ENCODE measurements at places on chromosomes 12 and 14.
A peak's percentile ranks its signal among the peaks of the same experiment; 100 is the strongest.

DNA sequence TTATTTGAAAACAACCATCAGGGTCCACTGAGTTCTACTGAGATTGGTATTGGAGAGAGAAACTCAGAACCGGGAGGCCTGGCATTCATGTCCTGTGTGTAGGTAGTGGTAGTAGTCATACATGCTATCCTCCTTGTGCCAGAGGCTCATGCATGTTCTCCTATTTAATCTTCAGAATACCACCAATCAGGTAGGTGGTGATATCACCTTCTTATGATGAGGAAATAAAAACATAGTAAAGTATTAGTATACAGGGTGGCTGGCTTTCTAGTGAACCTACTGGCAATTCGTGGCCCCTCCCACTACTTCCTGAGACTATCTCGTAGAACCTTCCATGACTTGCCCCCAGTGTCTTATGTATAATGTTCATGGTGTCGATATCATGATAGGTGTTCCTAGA, 40.5 kb upstream of the EID3 start:
- no peak for DNase-seq

GRCh38 chr12:8057839-8058238, 8.3 kb downstream of the C3AR1 start:
- no peak for DNase-seq

DNA sequence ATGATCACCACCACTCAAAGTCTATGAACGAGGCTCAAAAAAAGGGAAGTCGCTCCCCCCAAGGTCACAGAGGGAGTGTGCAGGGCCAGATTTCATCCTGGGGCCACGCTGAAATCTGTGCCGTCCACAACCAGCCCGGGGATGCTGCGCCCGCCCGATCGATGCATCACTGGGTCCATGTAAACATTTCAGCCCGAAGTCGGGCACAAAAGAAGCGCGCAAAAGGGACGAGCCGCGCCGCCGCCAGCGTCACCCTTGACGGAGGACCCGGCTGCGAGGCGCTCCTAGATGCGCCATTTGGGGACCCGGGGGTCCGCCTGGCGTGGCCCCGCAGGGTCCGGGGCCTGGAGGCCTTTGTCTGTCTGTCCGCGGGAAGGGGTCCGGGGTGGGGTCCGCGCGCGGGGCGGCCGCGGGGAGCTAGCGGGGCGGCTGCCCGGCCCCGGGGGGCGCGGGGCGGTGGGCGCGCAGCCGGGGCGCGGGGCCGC, 503 bp downstream of the FBXO21 start:
- no peak for DNase-seq

GRCh38 chr14:53109105-53110041, 43.8 kb downstream of the DDHD1 start:
- no peak for DNase-seq

- DNase-seq: no peak
Measured at GRCh38 chr12:4147031-4147481, 126.5 kb upstream of the CCND2 start.

GRCh38 chr12:110694330-110694901, 5.5 kb upstream of the HVCN1 start:
- DNase-seq: no peak

GRCh38 chr12:67592228-67593011, 56.1 kb upstream of the DYRK2 start:
- DNase-seq: peak; percentile 79

DNA sequence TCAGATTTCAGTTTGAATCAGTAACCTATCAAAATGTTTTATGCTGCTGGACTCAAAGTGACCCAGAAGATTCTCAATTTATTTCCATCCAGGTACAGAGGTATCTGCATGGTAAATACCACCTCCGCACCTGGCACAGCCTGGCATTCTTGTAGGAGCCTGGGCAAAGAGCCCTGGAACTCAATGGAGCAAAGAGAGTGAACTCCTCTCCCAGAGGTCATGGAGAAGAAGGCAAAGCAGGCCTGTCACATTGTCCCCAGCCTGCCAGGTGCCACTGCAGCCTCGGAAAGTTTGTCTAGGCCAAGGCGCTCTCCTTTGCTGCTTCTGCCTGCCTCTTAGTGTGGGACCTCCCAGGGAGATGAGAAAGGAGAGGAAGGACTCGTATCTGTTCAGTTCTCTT, 319.8 kb downstream of the ZFP36L1 start:
- DNase-seq: no peak

- DNase-seq: no peak
Measured at GRCh38 chr12:92290350-92290695, 144.7 kb upstream of the BTG1 start.

DNA sequence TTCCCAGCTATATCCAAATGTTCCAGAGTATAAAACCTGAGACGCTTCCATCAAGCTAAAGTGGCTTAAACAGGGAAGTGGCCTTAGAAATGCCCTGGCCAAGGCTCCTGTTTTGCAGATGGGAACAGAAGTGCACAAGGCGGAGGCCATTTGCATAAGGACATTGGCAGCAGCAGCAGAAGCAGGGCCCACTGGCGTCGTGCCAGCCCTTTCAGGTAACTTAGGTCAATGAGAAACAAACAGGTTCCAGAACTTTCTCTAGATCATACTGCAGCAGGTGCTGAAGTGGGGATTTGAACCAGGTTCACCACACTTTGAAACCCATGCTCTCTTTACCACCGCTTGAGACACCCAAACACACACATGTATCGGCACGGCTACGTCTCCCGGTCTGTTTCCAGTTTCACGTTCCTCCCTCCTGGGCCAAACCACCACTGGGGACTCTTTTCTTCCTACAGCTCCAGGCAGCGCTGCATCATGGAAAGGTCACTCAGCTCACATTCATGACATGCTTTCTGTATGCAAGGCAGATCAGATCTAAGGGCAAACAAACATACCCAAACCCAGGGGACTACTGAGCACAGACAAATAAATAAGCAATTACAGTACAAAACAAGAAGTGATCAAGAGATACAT, 46.0 kb upstream of the PLEKHG6 start:
- no peak for DNase-seq

DNA sequence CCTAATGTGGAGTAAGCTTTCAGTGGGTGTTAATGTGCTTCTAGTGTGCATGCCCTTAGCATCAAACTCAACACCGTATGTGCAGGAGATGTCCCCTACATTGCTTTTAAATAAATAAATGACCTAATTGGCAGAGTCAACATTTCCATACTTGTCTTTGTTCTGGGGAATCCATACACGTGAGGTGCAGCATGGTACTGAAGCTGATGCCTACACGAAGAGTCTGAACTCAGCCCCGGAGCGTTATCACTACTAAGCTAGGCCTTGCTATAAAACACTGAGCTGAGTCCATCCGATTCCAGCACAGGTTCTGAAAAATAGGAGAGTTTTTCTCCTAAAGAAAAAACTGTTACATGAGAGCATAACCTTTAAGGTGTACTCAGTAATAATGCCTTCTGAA, 125.0 kb upstream of the DYRK2 start:
- DNase-seq: no peak

DNA sequence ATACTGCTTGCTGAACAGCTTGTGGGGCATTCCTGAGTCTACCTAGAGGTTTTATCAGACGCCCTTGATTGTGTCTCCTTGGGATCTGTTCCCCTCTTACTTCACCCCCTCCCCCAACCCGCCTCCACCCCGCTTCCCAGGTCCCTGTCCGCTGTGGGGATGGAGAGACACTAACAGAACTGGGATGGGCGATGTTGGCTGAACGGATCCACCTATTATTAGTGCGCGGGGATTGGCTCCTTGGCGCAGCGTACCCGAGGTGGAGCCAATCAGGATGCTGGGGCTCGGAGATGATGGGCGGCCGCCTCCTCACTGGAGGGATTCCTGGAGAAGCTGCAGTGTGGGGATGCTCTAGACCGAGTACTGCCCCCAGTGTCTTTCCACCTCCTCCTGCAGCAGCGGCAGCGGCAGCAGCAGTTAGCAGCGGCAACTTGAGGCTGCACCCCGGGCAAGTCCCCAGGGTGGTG, at the start of gene SYT1:
Gene SYT1, plus strand, starts transcription at position 372 of the 467 bp plus-strand sequence.
- peak; percentile 76 for DNase-seq

DNA sequence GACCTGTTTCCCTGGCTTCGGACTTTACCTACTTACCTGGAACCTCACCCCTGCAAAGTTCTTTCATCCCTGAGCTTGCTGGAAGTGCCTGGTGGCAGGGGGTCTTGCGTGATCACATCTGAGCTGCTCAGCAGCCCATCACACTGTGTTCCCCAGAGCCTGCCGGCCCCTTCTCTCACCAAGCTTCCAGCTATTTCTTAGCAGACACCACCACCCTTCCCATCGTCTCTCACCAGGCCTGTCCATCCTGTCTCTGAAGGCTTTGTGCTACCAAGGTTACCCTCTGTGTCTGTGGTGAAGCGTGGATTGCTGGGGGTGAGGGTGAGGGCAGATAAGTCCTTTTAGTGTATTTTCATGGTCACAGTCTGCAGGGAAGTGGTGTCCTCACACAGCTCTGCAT, 78.8 kb upstream of the NRXN3 start:
- no peak for DNase-seq

GRCh38 chr14:79363291-79363690, 848.0 kb downstream of the DIO2 start:
- no peak for DNase-seq

- no peak for DNase-seq
Measured at GRCh38 chr14:106556665-106557289, 1030.4 kb downstream of the TMEM121 start.

DNA sequence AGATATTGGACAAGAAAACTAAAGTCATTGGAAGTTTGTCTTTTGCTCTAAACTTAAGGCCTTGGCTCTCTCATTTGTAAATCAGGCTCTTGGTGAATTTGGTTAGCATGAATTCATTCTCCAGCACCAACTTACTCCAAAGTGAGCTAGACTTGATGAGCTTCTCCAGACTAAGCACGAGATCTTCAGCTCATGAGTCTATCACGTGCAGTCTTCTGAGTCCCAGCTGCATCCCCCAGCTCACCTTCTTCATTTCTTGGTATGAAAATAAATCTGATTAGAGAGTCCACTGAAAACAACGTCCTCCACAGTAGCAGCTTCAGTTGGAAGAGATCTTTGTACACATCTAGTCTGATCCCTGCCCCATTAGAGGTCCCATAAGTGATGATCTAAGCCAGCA, 52.5 kb upstream of the DDX11 start:
- no peak for DNase-seq

GRCh38 chr14:52091928-52092327, 23.1 kb upstream of the NID2 start:
- DNase-seq: no peak

DNA sequence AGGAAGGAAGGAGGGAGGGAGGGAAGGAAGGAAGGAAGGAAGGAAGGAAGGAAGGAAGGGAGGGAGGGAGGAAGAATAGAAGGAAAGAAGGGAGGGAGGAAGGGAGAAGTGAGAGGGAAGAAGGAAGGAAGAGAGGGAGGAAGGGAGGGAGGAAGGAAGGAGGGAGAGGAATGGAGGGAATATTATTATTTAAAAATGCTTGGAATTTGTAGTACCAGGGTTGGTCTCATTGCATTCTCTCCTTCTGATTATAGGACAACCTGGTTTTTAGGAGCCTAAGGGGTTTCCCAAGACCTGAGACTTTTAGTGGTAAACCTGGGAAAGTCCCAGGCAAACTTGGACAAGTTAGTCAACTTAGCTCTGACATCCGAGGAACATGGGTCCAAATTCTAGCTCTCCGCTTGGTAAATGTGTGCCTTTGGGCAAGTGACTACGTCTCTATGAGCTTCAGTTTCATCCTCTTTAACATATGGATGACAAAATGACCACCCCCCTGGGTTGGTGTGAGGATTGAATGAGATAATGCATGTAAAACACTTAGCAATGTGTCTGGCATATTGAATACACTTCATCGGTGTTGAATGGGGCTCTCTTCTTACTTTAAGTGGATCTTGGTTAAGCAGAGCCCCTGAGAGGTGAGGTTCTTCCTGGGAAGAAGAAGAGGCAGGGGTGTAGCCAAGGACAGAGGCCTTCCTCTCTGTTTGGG, 690.7 kb upstream of the TBX3 start:
- DNase-seq: no peak

DNA sequence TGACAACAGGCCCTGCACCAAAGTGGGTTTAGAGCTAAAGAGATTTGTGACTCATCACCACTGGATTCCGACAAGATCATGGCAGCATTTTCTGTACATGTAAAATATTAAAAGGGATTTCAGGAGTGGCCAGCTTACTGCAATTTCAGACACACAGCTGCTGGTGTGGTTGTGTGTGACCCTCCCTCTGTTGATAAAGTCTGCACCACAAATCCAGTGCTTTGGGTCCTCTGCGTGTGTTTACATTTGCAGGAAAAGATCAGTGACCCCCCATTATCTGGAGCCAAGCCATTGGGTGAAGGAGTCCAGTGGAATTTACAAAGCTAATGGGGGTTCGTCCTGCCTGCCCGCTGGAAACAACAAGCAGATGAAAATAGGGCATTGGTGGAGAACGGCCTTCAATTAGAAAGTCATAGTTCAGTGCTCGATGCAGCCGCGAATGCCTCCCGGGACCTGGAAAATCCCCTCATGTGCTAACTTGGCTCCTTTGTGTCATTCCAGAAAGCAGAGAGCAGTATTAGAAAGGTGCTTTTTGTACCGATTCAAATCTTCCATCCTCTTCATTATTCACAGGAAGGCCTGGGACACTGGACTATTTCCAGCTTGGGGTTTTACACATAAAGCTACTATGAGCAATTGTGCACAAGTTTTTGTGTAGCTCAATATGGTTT, 188.5 kb upstream of the TMEM132C start:
- no peak for DNase-seq

GRCh38 chr14:34165847-34166350, 215.0 kb upstream of the EGLN3 start:
- DNase-seq: no peak

DNA sequence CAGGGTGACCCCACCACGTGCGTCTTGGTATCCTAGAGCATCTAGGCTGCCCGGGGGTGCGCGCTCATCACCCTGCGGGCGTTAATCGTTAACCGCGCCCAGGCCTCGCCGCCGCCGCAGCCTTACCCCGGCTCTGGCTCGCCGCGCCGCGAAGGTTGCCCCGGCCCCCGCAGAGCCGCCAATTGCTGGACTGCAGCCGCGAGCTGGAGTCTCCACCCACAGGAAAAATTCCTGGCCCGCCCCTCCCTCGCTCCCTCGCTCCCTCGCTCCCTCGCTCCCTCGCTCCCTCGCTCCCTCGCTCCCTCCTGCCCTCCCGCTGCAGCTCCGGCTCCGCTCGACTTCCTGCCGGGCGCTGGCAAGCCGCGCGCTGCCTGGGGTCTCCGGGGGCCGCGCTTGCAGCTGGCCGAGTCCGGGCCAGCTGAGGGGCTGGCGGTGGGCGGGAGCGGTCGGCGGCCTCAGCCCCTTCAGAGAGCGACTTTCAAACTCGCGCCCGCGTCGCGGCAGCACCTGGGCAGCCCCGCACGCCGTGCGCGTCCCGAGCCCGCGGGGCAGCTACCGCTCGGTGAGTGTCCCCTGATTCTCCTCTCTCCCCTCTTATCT, at the start of gene PLEKHG3:
Gene PLEKHG3, plus strand, starts transcription at position 282 of the 600 bp plus-strand sequence. CDS start 23,208 bp downstream, outside the sequence.
- no peak for DNase-seq

DNA sequence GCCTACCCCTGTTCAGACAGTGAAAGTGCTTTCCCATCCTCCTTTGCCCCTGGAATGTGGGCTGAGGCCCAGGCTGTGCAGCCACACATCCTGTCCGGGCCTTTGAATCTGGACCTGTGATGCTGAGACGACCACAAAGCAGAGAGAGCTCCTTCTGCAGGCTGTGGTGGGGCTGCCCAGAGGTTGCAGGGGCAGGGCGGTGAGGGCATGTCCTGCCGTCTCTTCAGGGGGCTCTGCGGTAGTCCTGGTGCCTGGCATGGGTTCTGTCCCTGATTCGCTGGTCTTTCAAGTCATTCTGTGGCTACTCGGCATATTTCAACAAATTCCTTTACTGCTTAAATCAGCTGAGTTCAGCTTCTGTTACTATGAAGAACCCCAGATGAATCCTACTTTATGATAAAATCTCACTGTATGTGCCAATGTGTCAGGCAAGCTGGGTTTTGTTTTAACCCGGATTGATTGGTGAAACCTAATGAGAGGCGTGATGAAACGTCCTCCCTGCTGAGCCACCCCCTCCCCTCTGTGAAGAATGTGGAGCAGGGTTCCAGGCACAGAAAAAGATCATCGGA, 63.4 kb upstream of the DICER1 start:
- peak; percentile 91 for DNase-seq
